ENCODE measurements at places on chromosomes 7 and 10.

DNA sequence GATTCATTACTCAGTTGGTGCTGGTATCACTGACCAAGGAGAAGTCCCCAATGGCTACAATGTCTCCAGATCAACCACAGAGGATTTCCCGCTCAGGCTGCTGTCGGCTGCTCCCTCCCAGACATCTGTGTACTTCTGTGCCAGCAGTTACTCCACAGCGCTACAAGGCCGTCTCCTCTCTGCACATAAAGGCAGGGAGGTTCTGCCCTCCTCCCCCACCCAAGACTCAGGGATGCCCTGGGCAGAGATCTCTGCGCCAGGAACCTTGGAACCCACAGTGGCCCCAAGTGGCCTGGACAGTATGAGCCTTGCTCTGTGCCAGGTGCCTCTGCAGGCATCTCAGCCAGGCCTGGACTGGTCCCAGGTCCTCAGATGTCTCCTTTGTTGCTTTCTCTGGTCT is 193.4 kb upstream of the PRSS58 start:
- no peak for DNase-seq

DNA sequence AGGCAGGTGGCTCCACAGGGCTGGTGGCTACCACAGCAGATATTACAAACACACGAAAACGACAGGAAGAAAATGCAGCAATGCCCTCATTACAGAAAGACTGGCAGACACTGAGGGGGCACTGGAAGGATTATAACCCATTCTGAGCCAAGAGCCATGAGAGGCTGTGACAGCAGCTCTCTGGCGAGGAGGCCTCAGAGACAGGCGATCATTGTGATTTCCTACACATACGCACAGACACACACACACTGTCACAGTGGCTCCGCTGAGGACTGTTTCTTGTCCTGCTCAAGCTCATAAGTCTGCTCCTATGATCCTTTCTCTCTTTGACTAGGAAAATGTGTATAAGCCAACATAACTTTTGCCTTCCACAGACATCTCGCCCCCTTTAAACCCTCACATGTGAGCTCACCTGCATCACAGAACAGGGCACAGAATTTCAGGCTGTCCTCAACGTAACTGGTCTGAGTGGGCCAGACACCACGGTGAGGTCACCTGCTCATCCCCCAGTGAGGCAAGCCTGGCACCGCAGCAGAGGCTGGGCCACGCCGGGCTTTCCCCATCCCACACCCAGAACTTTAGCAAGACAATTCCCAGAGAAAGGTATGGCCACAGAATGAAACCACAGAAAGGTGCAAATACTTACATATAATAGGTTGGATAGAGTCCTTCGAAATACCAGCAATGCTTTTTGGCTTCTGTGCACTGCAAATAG is 51.7 kb downstream of the VOPP1 start:
- no peak for DNase-seq

DNA sequence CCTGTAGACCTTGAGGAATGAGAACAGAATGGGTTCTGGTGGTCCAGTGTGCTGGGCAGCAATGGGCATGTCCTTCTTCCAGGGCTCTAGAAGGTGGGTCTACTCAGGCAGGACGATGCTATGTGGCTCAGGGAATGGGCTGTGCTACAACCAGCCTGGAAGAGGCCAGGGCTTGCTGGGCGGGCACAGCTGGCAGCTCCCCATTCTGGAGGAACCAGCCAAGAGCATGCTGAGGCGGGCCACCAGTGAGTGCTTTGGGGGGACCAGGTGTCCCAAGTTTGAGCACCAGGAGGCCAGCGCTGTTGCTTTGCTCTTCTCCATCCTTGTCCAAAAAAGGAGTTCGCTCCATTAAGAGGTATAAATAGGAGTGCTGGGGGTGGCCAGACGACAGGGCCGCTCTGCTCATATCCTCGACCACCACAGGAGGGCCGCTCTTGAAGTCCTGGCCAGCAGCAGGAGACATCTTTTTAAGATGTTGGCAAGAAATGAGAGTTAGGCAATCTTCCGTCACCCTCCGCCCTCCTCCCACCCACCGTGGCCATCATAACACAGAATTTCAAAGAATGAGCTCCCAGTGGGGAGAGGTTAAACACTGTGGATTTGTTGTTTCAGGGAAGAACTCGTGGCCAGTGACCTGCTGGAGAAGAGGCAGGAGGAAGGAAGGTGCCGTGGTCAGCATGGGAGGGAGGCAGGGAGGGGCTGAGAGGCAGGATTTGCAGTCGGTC is 141.3 kb downstream of the GRK5 start:
- DNase-seq: no peak

- DNase-seq: no peak
Observed at GRCh38 chr10:84590327-84591193, 262.2 kb downstream of the CCSER2 start.

DNA sequence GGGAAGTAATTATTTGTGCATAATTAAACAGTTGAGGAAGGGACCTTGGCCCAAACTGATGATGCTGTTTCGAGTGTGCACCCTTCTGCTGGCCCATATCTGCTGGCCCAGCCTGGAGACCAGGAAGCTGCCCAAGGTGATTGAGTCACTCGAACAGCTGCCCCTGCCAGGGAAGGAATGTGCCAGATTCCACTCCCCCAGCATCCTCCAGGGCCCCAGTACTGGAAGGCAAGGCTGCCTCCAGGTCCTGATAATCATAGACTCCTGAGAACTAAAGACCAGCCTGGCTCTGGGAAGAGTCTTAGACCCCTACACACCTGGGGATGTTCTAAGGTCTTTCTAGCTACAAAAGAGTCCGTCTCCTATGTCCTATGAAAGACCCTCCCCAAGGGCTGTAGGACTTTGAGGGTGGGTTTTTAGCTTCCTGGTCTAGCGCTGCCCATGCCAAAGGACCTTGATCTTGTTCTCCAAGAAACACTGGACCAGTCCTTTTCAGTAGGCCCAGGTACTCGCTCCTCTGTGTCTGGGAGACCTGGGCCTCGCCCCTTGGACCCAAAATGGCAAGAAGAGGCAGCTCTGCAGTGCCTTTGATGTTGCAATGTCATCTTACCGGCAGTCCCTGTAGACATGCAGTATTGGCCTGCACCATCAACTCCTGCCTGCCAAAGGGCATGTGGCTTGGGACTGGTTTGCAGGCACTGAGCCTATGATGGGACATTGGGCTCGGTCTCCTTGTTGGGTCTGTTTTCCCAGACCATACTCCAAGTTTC is 103.2 kb upstream of the GPR26 start:
- no peak for DNase-seq

- DNase-seq: no peak
Observed at GRCh38 chr7:3055626-3056025, 12.0 kb upstream of the CARD11 start.

GRCh38 chr10:59672150-59672875 is 37.3 kb downstream of the SLC16A9 start:
- no peak for DNase-seq

- DNase-seq: no peak
Observed at GRCh38 chr10:118914629-118915028, 114.9 kb upstream of the NANOS1 start.

DNA sequence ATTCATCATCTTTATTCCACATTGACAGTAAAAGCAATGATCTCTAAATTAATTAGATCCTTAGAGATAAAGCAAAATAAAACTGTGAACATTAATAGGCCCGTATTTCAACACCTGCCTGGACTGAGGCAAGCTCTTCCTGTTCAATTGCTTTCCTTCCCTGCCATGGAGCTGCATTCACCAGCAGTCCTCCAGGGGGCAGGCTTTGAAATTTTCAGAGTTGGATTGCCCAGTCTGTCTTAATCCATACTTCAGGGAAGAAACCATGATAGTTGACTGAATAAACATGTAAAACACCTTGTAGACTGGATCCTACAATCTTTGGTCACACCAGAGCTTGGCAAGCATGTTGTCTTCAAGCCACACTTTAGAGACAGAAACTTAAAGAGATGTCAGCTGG is 936.6 kb downstream of the NRG3 start:
- peak; percentile 9 for DNase-seq

DNA sequence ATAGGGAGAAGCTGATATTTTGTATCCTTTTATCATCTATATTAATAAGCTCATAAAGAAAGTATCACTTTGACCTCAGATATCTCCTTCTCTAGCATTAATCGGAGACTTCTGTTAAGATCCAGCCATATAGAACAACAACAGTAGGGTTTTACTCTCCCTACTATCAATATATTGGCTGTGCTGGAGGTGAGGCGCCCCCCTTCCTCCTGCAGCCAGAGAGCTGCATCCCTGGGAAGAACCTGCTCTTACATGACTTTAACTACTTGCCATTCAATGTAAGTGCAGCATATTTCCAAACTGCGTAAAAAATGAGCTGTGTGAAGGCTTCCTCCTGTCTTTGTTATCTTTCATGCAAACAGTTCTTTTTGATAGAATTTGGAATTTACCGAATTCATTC is 247.8 kb downstream of the SDK1 start:
- no peak for DNase-seq

GRCh38 chr10:123784646-123785045 is 107.0 kb downstream of the CPXM2 start:
- no peak for DNase-seq

DNA sequence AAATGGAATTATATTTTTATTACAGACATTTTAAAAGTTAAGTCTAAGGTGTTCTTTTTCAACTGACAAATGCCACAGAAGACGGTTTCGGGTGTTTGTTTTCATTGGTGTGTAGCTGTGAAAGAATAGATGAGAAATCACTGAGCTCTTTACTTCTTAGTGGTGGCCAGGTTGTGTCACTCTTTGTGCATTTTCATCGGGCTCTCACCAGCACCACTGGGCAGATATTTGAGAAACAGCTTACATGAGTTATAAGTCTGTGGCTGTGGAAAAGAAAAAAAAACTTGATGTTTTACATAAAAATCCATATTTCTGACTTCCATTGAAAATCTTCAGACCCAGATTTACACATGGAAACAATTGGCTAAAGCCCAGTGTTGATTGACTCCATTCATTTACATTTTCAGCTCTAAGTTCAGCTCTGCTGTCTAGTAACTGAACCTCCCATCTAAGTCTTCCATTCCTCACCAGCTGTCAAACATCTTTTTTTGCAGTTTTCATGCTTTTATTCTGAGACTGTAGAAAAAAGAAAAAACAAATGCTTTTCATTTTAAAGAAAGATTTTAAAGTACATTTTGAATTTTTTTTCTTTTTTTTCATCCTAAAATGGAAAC is 22.3 kb downstream of the CABCOCO1 start:
- DNase-seq: no peak

DNA sequence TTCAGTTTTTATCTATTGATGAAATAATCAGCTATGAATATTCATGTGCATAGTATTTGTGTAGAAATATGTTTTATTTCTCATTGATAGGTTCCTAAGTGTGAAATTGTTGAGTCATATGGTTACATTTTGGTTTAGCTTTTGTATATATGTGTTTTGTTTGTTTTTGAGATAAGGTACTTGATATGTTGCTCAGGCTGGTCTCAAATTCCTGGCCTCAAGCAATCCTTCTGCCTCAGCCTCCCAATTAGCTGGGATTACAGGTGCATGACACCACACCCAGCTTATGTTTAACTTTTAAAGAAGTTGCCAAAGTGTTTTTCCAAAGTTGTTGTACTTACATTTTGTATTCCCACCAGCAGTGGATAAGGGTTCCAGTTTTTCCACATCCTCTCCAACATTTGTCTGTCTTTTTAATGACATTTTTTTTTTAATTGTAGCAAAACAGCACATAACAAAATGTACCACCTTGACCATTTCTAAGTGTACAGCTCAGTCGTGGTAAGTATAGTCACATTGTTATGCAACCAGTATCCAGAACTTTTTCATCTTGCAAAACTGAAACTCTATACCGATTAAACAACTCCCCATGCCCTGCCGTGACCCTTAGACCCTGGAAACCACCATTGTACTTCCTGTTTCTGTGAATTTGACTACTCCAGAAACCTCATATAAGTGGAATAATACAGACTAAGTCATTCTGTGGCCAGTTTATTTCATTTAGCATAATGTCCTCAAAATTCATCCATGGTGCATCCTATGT is 12.6 kb upstream of the UBE2D1 start:
- peak; percentile 15 for DNase-seq

DNA sequence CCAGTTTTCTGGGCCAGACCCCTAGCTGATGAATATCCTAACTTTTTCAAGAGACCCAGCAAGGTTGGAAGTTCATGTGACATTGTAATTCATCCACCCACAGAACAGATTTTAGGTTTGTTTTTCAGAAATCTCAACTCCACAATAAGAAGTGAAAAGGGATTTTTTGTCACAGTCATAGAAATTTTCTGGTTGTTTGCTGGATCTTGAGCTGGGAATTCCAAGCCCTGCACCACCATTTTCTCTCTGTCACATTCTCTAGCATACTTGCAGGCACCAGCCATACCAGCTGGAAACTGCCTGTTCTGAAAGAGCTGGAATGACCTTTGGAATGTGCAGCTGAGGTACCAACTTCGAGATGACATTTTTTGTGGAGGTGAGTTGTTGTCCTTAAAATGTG is 8.5 kb downstream of the TAS2R60 start:
- no peak for DNase-seq

- no peak for DNase-seq
Observed at GRCh38 chr7:152856351-152856750, 96.8 kb downstream of the ACTR3B start.

DNA sequence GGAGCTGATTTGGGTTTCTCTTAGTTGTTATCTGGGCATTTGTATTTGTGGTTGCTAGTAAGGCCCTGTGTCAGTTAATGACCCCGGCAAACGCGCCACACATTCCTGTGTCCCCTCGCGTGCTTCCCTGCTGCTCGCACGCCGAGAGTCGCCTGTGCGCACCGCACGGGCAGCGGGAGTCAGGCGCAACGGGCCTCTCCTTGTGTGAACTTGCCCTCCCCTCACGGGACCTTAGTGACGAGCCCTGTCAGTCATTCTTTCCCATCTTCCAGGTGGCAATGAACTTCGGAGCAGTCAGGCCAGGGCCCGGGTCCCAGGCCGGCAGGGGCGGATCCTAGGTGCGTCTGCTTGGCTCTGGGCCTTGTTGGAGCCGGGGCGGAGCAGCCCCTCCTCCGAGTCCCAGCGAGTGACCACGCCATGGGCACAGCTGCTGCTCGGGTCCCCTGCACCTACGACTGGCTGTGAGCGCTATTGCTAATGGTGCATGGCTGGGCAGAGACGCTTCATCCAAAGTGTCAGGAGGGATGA is 12.4 kb upstream of the PRKAR1B start:
- no peak for DNase-seq

- DNase-seq: no peak
Observed at GRCh38 chr10:28627102-28627501, 50.2 kb upstream of the BAMBI start.

DNA sequence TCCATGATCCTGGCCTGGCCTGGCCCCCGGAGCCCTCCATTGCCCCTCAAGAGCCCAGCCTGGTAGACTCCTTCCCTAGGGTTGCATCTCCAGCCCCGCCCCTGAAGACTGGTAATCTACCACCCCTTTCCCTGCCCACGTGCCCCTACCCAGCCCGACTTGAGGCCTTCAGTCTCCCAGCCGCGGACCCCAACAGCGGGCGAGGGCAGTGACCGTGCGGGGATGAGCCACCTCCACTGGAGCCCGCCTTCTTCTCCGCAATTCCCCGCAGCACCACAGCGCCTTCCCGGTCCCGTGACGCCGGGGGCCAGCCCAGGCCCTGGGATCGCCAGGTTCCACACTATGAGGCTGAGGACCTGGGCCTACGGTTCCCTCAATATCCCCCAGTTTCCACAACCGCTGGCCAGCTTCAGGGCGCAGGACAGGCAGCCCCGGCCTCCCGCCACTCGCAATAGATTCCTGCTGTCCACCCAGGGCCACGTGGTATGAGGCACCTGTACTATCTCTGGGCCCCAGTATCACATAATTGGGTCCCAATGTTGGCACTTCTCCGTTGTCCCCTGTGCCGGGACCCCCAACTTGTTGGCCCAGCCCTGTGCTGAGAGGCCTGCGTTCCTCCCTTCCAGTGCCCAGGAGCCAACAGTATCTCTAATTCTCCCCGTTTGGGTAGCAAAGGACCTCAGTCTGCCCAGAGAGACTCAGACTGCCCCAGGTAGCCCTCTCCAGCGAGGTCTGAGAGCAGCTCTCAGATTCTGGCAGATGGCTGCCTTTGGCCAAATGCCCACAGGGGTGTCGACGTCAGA is 1.1 kb upstream of the GPRIN2 start:
- DNase-seq: no peak
